AML-193 (cell line): ENCODE measurements at places on chromosomes 11 and 22.
A peak's percentile ranks its signal among the peaks of the same experiment; 100 is the strongest.

DNA sequence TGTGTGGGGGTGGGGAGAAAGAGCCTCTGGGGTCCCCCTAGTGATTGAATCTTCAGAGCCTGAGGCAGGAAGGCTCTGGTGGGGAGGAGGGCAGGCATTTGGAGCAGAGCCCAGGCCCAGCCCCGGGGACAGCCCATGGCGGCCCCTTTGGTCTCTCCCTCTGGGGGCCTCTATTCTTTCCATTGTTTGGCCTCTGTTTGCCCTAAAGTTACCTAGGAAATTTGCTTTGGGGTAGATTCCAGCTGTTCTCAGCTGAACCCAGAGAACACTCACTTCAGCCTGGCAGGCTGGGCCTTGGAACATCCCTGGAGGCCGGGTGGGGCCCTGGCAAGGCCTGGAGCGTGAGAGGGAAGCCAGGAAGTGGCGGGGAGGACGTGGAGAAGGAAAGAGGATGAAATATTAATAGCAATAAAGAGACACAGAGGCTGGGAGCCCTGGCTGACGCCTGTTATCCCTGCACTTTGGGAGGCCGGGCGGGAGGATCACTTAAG, 22.9 kb upstream of the A4GALT start:
- DNase-seq: no peak

DNA sequence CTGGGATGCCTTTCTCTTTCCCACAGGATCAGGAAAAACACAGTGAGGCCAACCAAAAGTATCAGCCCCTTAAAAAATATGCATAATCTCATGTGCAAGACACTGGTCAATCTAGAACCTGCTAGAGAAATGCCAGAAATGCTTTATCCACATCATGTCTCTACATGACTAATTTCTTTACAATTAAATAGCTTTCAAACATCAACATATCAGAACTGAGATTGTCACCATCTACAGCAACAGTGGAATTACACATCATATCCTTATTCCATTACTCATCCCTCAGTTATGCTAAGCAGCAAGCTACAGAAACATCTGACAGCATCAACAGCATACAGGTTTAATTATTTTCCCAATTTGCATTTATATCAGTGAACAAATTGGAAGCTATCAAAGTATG, 78.8 kb downstream of the DDIAS start:
- DNase-seq: no peak

GRCh38 chr11:22491555-22492225, 133.9 kb downstream of the FANCF start:
- DNase-seq: no peak

DNA sequence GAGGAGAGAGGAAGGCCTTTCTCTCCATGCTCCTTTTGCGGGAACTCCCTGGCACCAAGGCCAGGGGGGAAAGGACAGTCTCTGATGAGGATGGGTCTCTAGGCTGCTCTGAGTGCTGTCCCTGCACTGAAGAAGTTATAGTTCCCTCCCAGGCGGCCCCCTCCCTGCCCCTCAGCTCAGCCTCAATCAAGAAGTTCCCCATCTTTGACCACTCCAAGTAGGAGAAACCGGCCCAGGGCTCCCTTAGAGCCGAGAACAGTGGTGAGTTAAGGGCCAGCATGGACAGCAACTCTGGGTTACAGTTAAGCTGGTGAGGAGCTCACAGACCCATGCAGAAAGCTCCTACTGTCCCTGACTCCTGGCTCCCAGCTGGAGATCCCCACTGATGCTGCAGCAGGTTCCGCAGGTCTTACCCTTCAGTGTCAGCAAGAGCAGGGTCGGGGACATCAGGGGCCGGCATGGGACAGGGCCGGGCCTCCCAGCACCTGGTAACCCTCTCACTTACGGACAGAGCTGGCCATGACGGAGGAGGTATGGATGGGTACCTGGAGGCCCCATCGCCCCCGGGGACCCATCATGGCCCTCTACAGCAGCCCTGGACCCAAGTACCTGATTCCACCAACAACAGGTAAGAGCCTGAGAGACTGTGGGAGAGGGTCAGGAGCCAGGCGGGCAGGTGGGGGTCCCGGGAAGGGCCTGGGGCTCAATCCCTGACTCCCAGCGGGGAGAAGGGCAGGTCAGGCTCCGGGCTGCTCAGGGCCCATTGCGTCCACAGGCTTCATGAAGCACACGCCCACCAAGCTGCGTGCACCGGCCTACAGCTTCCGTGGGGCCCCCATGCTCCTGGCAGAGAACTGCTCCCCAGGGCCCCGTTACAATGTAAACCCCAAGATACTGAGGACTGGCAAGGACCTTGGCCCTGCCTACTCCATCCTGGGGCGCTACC, 4.2 kb downstream of the SCGB1C1 start:
- DNase-seq: no peak

- no peak for DNase-seq
Observed at GRCh38 chr22:30889996-30890480, 78.5 kb downstream of the MORC2 start.

GRCh38 chr11:10322830-10323792, 18.2 kb downstream of the ADM start:
- DNase-seq: peak; percentile 61

GRCh38 chr11:15234796-15235195, 120.1 kb downstream of the INSC start:
- no peak for DNase-seq

DNA sequence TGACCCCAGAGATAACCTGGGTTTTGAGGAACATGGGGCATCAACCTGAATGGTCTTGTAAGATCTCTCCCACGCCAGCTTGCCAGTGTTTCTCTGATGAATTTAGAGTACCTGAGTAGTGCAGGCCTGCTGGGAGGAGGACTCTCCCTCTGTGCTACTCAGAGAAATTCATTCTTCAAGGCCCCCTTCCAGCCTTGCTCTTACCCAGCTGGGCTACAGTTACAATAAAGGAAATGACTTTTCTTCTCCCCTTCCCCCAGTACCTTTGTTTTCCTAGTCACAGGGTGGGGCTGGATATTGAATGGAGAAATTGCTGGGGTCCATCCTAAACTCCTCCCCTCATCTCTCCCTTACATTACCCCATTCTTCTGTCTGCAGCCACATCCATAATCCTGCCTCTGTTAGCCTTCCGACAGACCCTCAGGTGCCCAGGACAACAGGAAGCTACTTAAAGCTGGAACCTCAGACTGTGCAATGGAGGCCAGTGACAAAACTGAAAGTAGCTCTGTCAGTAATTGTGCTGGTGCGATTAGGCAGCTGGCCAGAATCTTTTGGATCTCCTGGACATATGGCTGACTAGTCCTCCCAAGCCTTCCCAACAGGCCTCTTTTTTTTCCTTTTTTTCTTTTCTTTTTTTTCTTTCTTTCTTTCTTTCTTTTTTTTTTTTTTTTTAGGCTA, 17.4 kb downstream of the LIMK2 start:
- no peak for DNase-seq

- no peak for DNase-seq
Observed at GRCh38 chr22:23190526-23190925, 10.2 kb downstream of the BCR start.

GRCh38 chr11:76206327-76207081, at the start of gene WNT11:
Gene WNT11 (minus strand): TSS chr11:76206502. CDS start chr11:76206407, 95 bp downstream.
- peak; percentile 13 for DNase-seq

GRCh38 chr22:43978558-43978957, 23.3 kb downstream of the SAMM50 start:
- DNase-seq: no peak

DNA sequence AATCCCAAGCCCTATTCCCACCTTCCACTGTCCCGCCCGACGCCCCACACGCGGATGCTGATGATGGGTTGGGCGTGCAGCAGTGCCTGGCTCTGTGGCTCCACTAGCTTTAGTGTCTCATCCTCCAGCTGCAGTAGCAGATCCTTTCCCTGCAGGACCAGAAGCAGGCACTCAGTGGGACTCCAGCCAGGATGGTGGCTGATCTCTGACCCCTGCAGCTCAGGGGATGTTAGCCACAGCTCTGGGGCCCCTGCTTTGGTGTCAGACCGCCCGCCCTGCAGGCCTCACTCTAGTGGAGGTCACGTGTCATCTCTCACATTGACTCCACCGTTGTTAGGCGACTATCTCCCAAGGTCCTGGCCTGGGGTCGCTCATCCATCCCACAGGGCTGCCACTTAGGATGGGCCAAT, 11.8 kb downstream of the SMPD1 start:
- no peak for DNase-seq

GRCh38 chr22:45336971-45337431, 27.3 kb downstream of the FAM118A start:
- DNase-seq: no peak

- DNase-seq: no peak
Observed at GRCh38 chr11:130037881-130038585, 31.7 kb upstream of the APLP2 start.
